ENCODE measurements at places on chromosomes 1 and 21. TPM values are rescaled to one million over a fixed set of nuclear protein-coding genes. Genes with fewer than 3 reads are reported as not detected.

The PTPN7 gene
- 3.8 TPM for total RNA-seq

DNA sequence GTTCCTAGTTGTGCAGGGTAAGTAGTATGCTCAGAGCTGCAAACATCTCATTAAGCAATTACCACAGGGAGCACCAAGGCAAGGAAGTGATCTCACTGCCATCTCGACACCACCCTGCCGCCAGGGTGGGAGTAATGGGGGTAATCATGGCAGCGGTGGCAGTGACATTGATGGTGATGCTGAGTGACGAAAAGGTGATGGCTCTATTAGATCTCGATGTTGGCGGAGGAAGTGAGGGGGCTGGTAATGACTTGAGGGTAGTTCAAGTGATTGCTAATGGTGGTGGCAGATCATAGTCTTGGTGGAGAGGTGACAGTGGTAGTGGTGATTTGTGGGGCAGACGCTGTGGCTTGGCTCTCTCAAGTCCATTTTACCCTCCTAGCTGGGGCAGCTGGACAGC, 25.4 kb upstream of the TENT5B start:
- DNase-seq: no peak

DNA sequence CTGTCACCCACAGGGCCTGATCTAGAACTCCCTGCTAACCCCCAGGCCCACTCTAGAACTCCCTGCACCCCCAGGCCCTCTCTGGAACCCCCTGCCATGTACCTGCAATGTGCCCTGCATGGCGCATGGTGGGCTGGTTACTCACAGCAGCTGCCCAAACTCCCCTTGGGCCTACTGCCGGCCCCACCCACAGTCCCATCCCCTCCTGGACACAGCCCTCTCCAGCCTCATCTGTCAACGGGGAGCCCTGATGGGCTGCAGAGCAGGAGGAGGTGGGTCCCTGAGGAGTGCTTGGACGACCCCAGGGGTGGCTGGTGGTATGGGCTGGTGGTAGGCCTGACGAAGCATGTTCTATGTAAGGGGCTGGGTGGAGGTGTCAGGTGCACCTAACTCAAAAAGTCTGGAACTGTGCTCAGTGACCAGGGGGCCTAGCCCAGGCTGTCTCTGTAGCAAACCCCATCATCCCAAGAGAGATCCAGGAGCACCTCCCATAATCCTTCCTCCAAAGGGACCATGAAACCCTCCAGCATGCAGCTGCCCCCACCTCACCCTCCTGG, 19.0 kb upstream of the PRSS38 start:
- DNase-seq: no peak

- no peak for DNase-seq
These were observed 664.3 kb upstream of the B3GALT2 start for GRCh38 chr1:193850745-193851144.

The CHD5 gene
- 0.62 TPM for total RNA-seq

DNA sequence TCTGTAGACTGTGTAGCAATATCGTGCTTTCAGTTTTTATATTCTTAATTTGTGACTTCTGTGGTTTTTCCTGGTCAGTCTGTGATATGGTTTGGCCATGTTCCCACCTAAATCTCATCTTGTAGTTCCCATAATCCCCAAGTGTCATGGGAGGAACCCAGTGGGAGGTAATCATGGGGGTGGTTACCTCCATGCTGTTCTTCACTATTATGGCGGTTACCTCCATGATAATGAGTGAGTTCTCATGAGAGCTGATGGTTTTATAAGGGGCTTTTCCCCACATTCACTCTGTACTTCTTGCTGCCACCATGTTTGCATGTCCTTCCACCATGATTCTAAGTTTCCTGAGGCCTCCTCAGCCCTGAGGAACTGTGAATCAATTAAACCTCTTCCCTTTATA, 169.8 kb downstream of the LEPR start:
- DNase-seq: no peak

- no peak for DNase-seq
These were observed 38.2 kb upstream of the CSF3R start for GRCh38 chr1:36520771-36521420.

- DNase-seq: no peak
These were observed 57.9 kb upstream of the PTGFRN start for GRCh38 chr1:116851846-116852245.

GRCh38 chr1:88731475-88732269, 47.6 kb downstream of the PKN2 start:
- no peak for DNase-seq

- no peak for DNase-seq
These were observed 209.7 kb downstream of the RHOU start for GRCh38 chr1:228944935-228945371.

The SH3BGR gene
- total RNA-seq: 0.75 TPM

DNA sequence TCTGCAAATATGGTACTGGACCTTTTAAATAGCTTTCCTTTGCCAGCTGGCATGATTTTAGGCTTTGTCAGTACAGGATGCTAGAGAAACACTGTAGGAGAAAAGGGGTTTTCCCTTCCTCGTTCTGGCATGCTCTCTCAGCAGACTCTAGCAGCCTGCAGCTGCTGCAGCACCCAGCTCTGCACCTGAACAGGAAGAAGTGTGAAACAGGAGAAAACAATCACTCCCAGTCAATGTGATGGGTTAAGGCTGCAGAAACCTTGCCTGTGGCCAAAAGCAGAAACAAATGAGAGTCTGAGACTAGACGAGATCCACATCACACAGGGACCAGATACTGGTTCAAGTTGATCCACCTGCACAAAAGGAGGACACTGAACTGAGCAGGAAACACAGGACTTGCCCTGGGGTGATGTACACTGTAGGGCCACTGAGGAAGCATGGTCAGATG, 21.2 kb downstream of the OVGP1 start:
- DNase-seq: no peak
